Left kidney (tissue), 8 donors: ENCODE measurements at places on chromosomes 7 and 10. TPM values are rescaled to one million over a fixed set of nuclear protein-coding genes. Genes with fewer than 3 reads are reported as not detected.

Gene AKR1C3
- polyA plus RNA-seq = 64.0 TPM

DNA sequence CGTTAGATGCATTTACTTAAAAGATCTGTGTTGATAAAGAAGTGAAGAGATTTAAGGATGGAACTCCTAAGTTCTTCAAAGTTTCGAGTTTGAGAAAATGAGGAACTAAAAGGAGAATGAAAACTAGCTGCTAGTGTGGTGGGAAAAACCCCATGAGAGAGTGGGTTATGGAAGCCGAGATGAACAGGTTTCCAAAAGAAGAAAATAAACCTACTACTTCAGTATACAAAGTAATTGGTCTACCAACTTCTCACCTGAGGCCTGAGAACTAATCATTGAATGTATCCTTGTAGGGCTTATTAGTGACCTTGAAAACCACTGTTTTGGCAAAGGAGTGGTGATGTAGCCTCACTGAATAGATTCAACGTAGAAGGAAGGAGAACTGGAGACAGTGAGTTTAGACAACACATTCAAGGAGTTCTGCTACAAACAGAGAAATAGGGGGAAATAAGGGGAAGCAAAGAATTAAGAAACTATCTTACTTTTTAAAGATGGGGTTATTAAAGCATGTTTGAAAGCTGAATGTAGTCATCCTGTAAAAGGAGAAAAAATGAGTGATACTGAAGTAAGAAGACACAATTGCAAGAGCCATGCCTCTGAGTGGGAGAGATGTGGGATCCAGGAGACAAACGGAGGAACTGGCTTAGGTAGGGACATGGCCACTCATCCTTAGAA lies 50.8 kb downstream of the CH25H start:
- no peak for DNase-seq

DNA sequence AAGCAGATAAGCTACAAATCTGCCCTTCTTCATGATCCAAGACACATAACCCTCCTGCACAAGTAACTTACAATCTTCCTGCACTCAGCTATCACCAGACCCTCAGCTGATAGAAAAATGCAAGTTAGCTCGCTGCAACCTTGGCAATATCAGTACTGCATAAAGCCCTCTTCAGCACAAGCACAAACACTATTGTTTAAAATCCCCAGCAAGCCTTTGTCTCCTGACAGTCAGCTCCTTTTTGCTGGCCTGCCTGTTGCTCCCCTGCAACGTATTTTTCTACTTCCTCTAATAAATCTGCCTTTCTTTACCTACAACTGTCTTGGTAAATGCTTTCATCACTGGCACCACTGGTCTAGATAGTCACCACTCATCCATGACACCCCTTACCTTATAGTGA lies 59.8 kb downstream of the BAMBI start:
- no peak for DNase-seq

- no peak for DNase-seq
These were observed 248.9 kb downstream of the EXOC4 start for GRCh38 chr7:133501771-133502170.

Gene C10orf53
- not detected for polyA plus RNA-seq

Gene PLXDC2
- 32.9 TPM for polyA plus RNA-seq

DNA sequence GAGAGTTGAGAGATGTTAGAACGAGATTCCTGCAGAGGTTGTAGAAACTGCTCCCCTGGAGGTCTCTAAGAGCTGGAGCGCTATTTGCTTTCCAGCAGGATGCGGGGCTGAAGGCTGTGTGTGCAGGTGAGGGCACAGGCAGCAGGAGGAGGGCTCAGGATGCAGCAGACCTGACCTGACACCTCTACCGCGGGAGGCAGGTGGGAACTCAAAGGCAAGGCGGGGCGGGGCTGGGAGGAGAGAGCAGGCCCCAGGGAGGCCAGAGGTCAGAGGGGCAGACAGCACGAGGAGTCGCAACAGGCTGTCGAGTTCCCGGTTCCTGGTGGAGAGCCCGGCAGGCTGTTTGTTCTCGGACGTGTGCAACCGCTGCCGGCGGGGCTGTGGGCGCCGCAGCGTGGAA lies 7.9 kb upstream of the CRTAC1 start:
- no peak for DNase-seq

GRCh38 chr10:76631036-76631670 lies 1006.5 kb downstream of the KCNMA1 start:
- no peak for DNase-seq

DNA sequence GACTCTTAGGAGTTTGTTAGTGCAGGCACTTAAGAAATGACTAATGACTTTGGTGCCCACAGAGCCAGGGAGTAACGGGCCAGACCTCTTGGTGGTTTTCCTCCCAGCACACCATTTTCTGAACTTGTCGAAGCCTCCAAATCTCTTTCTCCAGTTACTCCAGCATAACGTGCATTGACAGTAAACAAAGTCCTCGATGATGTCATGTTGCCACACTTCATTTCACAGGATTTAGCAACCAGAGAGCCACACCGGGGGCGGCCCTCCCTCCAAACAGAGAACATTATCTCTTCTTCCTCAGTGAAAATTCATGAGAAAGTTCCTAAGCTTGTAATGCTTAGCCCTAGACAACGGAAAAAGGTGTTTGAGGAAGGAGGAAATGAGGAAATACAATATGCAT lies 4.0 kb upstream of the SVOPL start:
- no peak for DNase-seq

Gene PLEKHS1
- polyA plus RNA-seq = 0.38 TPM

DNA sequence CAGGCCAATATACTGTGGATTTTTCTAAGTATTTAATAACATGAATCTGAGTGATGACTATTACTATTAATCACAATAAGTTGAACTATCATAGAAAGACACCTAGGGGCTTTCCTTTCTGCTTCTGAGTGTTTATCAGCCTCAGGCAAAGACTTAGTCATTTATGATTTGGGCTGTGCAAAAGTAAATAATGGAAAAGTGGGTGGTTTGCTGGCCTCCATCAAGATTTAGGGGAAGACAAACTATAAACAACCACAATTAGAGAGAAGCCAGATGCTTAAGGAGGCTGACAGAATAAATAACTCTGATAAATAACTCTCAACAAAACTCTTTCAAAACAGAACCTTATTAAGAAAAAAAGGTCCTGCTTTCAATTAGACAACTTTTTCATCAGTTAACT lies 64.7 kb downstream of the MACC1 start:
- DNase-seq = no peak

GRCh38 chr7:139526578-139527544 lies 3.4 kb downstream of the CLEC2L start:
- no peak for DNase-seq

DNA sequence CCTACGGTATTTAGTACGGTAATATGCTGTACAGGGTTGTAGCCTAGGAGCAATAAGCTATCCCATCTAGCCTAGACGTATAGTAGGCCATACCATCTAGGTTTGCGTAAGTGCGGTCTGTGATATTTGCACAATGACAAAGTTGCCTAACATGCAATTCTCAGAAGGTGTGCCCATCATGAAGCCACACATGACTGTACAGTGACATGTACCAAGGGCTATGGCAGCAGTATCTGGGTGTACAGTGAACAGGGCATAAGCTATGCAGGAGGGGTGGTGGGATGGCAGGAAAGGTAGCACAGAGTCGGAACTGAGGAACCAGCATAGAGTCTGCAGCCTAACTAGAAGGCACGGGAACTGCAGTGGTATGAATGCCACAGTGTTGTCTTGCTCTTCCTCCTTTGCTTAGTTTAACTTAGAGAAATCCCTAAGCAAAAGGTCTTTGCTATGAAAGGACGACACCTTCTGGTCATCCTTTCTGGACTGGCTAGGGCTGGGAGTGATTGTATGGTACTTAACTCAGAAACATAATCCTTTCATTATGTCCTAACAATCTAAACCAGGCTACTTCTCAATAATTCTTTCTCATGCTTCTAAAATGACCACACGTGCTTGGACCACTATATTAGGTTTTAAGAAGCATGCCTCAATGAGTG lies 93.5 kb downstream of the DYNC1I1 start:
- peak; percentile 32 for DNase-seq

DNA sequence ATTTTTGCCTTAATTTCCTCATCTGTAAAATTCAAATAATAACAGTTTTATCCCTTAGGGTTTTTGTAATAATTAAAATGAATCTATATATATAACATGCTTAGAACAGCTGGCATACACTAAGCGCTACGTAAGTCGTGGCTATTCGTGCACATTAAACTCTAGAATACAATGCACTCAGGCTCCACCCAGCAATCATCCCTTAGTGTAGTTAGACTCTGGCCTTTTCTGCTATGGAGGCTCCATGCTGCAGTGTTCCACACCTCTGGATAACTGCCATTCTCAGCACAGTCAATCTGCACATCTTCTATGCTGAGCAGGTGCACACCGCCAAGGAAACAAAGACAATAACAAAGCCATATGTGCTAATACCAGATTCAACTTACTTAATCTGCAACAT lies 92.9 kb downstream of the IPMK start:
- DNase-seq = no peak

GRCh38 chr7:125412890-125413665 lies 483.5 kb upstream of the POT1 start:
- DNase-seq = no peak

- no peak for DNase-seq
These were observed 43.8 kb downstream of the ADAMTS14 start for GRCh38 chr10:70715853-70716795.

Gene SPDYE11
- 1.6 TPM for polyA plus RNA-seq

Gene LRRC4
- polyA plus RNA-seq = 5.8 TPM

DNA sequence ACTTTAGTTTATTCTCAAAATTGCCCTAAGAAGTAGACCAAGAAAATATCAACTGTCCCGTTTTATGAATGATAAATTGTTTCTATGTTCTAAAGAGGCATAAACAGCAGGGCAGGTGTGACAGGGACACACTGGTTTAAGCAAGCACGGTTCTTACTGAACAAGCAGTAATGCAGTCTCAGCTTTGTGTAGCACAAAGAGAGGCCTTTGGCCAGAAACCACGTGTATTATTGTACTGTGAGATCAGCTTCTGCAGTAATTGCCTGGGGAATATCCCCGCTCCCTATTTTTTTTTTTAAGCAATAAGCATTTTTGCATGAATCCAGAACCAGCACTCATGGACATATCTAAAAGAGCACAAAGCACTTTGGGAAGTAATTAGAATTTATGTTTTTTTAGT lies 255.4 kb downstream of the WDR11 start:
- DNase-seq = no peak

GRCh38 chr10:29379208-29379607 lies 90.3 kb downstream of the LYZL1 start:
- no peak for DNase-seq

DNA sequence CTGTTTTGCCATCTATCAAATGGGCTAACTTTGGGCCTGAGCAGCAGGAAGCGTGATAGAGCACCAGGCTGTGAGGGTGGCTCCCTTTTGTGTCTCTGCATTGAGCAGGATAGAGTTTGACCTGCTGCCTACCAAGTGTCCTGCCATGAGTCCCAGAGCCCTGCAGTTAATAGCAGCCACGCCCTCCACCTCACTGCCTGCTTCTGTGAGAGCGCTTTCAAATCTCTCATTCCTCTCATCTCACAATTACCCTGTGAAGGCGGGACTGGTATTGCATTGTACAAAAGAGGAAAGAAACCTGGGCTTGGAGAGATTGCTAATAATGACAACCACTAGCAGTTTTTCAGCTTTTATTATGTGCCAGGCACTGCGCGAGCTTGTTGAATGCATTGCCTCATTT lies 39.9 kb downstream of the UNC5B start:
- DNase-seq = no peak
